SHP77 treated with DMSO at 0.1 percent for 48 hours (cell line): ENCODE measurements at places on chromosomes 2 and 18.

DNA sequence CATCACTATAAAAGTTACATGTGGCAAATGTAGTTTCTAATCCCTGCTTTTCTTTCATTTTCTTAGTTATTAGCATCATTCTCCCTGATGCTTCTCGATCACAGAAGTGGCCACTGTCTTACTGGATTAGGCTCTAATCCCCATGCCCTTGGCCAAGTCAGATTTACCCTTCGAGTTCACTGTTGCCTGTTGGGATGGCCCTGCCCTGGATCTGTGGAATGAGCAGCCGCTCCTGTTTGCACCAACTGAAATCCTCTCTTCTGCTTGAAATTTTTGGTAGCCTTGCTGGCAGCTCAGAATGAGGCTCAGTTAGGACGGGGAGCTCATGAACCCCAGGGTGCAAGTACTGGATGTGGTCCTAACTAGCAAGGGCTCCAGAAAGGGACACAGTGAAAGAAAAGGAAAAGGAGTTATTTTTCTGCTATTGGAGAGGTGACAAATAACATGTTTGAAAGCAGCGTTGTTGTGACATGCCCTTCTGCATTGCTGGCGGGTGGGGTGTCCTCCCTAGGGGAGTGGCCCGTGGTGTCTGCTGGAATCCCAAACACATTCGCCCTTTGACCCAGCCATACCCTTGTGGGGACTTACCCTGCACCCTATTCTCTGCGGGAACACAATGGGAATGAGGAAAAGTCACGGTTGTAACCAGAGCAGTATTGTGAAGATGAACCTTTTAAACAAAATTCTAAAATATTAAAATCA lies 34.5 kb downstream of the RBFA start:
- no peak for DNase-seq

- DNase-seq: no peak
Observed at GRCh38 chr18:73681912-73682311, 465.7 kb downstream of the FBXO15 start.

- DNase-seq: no peak
Observed at GRCh38 chr2:74050151-74050550, 65.4 kb downstream of the TET3 start.

GRCh38 chr18:6396276-6396675 lies 18.4 kb downstream of the L3MBTL4 start:
- DNase-seq: no peak

GRCh38 chr18:30280861-30281470 lies 761.6 kb downstream of the DSC3 start:
- DNase-seq: peak; percentile 9

GRCh38 chr18:77207540-77207939 lies 42.1 kb upstream of the GALR1 start:
- peak; percentile 24 for DNase-seq

DNA sequence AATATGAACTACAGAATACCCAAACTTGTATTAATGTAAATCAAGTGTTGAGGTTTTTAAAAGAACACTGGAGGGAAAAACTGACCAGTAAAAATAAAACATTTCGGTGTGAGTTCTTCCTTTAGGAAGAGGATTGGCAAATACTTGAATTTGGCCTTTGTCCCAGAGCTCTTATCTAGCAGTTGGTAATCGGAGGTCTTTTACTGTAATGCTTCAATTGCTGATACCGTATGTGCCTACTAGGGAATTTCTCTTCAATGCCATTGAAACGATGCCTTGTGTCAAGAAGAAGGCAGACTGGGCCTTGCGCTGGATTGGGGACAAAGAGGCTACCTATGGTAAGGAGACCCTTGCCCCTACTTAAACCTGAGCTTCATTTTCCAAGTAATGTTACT lies 4.1 kb downstream of the RRM2 start:
- DNase-seq: no peak

DNA sequence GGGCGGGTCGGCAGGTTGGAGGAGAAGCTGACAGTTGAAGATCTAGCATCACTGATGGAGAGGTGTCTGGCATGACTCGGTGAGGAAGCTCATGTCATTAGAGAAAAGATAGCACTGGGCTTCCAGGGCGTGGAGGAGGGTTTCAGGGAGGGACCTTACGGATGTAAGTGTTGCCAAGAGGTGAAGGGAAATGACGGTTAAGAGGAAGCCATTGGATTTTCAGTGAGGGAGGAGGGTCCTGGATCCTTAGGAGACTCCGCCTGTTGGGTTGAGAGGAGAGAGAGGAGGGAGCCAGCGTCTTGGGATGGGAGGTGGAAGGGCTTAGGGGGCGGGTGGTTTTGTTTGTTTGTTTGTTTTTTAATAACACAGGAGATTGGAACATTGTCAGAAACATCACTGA lies 103.2 kb downstream of the WDSUB1 start:
- DNase-seq: no peak

- no peak for DNase-seq
Observed at GRCh38 chr2:145573608-145574007, 1053.7 kb upstream of the ZEB2 start.

DNA sequence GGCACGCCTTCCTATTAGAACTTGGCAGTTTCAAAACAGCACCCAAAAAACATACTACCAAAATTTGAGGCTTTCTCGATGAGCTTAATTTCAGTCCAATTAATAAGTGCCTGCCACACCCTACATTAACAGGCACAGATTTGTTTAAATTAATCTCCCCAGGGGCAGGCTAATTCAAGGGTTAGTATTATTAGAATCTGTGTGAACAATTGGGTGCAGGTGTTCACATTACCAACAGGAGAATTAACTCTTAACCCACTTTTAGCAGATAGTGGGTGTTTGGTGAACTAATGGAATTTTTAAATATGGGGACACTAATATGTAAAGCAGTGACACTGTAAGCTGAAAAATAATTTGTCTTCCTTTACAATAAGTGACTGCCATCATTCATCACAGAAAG lies 4.1 kb downstream of the MBD2 start:
- DNase-seq: no peak

DNA sequence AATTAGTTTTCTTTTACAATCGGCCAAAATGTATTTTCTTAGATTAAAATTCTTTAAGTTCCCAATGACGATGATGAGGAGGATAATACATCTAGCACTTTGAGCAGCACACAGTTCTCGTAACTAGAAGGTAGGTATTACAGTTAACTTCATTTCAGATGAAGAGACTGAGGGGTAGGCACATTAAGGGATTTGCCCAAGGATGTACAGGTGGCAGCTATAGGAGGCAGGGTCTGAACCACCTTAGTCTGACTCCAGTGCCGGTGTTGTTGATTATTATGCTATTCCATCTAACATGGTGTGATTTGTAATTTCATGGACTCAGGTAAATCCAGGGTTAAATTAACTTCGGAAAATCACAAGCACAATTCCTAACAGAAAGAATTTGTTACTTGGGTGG lies 1.1 kb downstream of the CD28 start:
- DNase-seq: no peak

DNA sequence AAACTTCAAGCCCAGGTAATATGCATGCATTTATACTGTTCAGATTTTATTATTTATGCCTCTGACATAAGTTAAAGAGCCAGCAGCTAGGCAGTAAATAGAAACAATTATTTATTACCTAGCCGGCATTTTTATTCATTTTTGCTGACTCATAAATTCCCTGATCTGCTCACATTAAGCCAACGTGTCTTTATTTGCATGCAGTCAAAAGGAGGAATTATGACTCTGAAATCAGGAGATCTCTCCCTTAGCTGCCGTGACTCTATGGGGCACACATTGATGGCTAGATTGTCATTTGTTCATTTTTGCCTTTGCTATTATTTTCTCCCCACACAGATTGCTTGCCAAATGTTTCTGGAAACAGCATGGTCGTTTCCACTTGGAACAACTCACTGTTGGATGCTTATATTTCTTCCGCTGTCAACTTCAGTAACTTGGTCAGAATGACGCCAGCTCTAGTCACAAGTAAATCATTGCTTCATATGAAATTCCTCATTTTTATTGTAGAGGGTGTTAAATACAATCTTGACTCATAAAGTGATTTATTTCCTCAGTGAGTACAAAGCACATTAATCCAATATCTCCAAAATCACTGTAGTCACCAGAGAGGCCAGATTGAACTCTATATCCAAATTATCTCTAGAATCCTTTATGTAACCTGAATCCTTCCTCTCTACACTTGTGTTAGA lies 15.9 kb upstream of the ZBTB14 start:
- DNase-seq: no peak

DNA sequence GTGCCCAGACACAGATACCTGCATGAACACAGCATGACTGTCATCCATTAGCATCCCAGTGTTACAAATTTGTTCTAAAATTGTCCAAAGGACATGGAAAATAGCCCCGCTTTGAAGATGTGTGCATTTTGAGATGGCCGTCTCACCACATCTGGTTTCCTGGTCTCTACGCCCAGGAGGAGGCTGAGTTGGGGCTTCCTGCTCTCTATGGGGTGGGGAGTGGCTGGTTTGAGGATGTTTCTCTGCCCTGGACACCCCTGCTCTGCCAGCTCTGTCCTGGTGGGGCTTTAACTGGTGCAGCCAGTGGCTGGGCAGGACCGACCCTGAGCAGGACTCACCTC lies 74.6 kb upstream of the SMAD7 start:
- DNase-seq: no peak

GRCh38 chr2:159456500-159457426 lies 159.6 kb downstream of the BAZ2B start:
- no peak for DNase-seq

- no peak for DNase-seq
Observed at GRCh38 chr2:39679805-39680204, 14.1 kb downstream of the TMEM178A start.

DNA sequence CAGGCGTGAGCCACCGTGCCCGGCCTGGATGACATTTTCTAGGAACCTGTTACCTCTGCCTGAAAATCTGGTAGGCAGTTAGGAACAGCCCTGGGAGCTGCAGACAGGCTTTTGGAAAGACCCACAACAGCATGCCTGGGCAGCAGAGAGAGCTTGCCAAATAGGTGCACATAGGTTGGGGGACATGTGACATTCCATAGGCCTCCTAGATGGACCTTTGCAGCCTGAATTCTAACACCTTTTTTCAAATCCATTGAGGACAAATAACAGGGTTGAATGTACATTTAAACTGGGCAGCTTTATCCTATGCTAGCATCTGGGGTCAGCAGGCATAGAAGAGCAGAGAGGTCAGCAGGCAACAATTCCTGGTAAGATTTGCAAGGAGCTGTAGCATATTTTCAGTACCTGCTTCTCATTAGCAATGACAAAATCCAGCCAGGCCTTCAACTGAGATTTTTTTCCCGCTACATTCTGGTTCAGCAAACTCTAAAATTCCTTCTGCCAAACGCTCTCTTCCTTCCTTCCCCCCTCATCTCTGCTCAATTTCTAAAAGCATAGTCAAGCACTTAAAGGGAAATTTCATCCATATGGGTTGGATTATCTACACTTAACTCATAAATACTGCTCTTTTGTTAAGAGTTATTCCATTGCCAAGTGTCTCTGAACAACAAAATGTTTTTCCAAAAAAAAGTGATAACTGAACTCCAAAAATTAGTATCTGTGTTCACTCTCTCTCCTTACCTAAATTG lies 75.2 kb downstream of the SOWAHC start:
- DNase-seq: no peak

DNA sequence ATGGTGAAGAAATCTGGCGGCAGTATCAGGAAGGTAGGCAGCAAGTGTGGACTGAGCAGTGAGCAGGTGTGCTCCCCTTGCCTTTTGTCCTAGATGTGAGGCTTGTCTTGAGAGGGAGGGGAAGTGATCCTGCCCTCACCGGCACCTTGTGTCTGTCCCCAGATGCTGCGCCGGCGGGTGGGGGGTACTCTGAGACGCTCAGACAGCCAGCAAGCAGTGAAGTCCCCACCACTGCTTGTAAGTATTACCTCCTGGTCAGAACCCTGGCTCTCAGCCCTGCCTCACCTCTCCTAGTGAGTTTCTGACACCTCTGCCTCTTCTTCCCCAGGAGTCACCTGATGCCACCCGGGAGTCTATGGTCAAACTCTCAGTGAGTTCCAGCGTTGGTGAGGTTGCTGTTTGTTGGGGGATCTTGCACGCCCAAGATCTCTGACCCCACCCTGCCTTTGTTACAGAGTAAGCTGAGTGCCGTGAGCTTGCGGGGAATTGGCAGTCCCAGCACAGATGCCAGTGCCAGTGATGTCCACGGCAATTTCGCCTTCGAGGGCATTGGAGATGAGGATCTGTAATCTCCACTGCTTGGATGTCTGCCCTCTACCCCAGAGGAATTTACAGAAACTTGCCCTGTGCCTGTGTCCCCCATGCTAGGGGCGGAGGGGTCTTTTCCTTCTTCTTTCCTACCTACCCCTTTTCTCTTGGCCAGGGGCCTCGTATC lies 4.2 kb downstream of the ZNF513 start:
- DNase-seq: no peak

DNA sequence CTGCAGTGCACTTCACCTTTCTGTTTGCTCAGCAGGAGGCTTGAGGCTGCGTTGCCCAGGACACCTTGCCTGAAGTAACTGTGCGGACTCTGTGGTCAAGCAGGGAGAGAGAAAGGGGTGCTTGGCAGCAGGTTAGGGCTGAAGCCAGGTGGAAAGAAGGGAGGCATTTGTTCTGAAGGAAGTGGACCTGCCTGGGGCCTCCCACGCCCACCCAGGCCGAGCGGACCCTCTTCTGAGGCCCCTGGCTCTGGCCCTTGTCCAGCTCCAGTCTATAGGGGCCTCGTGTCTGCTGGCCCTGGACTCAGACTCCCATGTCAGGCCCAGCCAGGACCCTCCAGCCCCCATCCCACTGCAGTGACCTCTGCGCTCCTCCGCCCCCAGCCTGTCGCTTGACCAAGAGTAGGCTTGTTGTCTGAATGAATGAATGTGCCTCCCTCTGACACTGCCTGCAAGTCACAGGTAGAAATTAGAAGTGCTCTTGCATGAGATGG lies 2.5 kb downstream of the SNED1 start:
- DNase-seq: no peak

GRCh38 chr2:168687314-168687713 lies 115.1 kb upstream of the NOSTRIN start:
- DNase-seq: no peak
